Neural progenitor cell (in vitro differentiated cells): ENCODE measurements at places on chromosomes 3 and 15. TPM values are rescaled to one million over a fixed set of nuclear protein-coding genes. Genes with fewer than 3 reads are reported as not detected.
A peak's percentile ranks its signal among the peaks of the same experiment; 100 is the strongest.

DNA sequence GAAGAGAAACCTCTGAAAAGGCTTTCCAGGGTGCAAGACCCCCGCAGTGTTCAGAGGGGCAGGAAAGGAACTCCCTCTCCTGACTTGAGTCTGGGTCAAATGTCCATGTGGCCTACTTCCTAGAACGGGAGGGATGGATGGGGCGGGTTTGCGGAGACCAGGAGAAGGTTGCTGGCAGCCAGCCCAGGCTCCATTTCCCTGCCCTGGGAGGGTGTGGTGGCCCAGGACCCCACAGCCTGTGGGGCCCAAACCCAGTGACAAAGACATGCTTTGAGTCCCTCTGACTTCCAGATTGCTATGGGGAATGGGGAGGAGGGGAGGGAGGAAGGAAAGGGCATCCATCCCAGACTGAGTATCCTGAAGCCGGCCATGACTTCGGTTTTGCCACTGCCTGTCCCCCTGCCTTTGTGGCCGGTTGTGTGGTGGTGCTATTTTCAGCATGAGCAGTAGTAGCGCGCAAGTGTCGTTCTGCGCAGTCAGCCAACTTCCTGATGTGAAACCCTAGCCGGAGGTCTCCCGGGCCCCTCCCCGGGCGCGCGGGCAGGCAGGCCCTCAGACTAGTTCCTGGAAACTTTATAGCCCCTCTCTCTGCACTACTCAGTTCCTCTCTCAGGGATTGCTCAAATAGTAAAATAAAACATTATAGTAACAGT, 24.4 kb downstream of the MAGEF1 start:
- no peak overlapping the region for H3K27ac ChIP-seq
- no peaks in the 10 kb centered on the region for H3K27me3 ChIP-seq
- H3K4me3 ChIP-seq: no peak overlapping the region

GRCh38 chr3:82157952-82158351, 396.5 kb upstream of the GBE1 start:
- H3K27ac ChIP-seq: no peak overlapping the region
- H3K4me3 ChIP-seq: no peak overlapping the region
- no peaks in the 10 kb centered on the region for H3K27me3 ChIP-seq
- peaks cover 10% of the 10 kb centered on the region for H3K4me1 ChIP-seq
- DNase-seq: no peak

DNA sequence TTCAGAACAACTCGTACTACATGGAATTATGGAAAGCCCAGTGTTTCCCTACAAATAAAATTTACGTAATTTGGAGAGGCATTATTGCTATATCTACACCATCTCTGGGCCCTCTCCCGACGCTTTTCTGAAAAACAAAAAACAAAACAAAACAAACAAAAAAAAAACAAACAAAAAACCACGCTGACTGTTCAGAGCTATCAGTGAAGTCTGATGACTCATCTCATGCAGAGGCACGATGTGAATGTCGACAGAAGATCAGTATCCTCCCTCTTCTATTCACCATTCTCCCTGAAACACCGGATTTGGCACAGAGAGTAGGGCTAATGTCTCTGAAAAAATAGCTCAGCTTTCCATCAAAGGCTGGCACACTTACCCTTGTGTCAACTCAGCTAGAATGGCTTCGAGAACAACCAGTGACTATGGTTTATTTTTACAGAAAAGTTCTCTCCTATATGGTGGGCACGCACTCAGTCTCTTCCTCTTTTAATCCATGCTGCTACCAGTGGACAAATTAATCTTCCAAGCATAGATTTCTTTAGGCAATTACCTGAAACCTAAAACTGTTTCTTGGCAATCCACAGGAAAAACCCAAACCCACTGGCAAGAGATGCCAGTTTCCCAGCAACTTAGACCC, 1.5 kb downstream of the CRBN start:
- peak overlapping the region; percentile 79 for H3K4me3 ChIP-seq
- peaks cover 11% of the 10 kb centered on the region for H3K4me1 ChIP-seq
- H3K27me3 ChIP-seq: peaks cover 9% of the 10 kb centered on the region
- DNase-seq: no peak

DNA sequence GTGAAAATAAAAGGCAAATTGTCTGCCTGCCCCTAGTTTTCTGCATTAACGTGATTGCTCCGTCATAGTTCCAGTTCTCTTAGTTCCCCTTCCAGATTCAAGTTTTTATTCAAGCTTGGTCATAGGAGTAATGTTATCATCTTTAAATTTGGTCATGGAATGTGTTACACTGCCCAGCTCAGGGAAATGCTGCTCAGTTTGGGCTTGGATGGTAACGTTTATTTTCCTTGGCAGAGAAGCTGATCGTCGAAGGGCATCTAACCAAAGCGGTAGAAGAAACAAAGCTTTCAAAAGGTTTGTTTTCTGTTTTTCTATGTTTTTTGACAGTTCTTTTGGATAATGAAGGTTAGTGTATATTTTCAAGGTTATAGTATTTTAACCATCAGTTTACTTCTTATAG, 118.4 kb upstream of the FLNB start:
- no peak overlapping the region for H3K4me3 ChIP-seq
- no peaks in the 10 kb centered on the region for H3K4me1 ChIP-seq
- H3K36me3 ChIP-seq: no peaks in the 10 kb centered on the region
- no peaks in the 10 kb centered on the region for H3K27me3 ChIP-seq
- peak overlapping the region; percentile 0 for H3K27ac ChIP-seq
- no peak for DNase-seq

GRCh38 chr3:134640872-134641470, 9.9 kb downstream of the KY start:
- no peaks in the 10 kb centered on the region for H3K36me3 ChIP-seq
- peaks cover 4% of the 10 kb centered on the region for H3K27me3 ChIP-seq
- H3K27ac ChIP-seq: no peak overlapping the region
- H3K4me3 ChIP-seq: no peak overlapping the region

GRCh38 chr3:123633530-123633929, 48.7 kb upstream of the HACD2 start:
- DNase-seq: no peak
- H3K27ac ChIP-seq: no peak overlapping the region
- H3K4me3 ChIP-seq: no peak overlapping the region

The SAMD7 gene
- total RNA-seq: not detected in 2 replicates

The C3orf80 gene
- total RNA-seq: not detected in 2 replicates
